ENCODE measurements at places on chromosomes 2 and 18.

DNA sequence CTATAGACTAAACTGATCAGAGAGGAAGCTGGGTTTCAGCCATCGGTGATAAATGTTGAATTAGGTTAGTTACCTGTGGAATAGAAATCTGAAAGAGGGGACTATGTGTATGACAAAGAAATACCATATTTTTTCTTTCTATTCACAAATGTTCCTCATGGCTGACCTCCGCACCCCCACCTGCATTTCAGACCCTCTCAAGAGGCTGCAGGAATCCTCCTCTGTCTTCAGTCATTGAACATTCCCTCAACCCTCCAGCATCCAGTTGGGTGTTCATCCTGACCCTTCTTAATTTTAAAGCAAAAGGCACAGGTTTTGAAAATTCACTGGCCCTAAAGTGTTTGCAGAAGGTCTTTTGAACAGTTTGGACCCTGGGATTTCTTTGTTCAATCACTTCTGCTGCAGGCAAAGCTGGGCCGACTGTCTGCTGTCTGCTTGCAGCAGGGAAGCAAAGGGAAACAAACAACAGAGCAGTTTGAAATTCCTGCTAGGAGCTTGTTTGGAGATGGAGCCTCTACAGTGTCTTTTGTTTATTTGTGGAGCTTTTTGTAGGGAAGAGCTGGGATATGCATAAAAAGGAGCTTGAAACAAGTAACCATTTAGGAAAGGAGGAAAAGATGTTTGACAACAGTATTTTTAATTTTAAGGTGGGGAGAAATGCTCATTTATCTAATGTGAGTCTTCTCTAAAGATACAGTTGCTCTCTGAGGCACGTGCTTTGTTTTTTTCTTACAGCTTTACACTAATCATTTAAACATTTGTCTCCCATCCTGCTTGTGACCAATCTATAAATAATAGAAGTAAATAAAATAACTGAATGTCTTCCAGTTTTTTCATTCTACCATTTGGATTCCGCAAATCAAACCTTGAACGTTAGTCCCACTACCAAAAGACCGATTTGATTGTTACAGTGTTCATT is 213.3 kb upstream of the MMADHC start:
- no peak for DNase-seq

DNA sequence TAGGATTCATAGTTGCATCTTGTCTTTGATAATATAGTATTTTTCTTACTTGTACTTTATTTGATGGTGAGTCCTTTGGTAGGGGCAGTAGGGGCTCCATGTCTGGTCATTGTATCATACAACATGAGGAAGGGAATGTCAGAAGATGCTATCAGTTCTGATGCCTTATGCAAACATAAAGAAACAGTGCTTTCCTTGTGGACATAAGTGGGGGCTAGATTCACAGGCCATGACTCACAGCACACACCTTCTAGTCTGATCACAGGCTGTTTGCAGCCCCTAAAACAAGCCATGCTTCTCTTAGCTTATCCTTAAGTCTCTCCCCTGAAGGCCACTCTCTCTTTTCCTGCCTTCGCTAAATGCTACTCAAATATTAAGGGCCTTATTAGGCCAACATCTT is 10.7 kb upstream of the SLC14A1 start:
- DNase-seq: no peak

DNA sequence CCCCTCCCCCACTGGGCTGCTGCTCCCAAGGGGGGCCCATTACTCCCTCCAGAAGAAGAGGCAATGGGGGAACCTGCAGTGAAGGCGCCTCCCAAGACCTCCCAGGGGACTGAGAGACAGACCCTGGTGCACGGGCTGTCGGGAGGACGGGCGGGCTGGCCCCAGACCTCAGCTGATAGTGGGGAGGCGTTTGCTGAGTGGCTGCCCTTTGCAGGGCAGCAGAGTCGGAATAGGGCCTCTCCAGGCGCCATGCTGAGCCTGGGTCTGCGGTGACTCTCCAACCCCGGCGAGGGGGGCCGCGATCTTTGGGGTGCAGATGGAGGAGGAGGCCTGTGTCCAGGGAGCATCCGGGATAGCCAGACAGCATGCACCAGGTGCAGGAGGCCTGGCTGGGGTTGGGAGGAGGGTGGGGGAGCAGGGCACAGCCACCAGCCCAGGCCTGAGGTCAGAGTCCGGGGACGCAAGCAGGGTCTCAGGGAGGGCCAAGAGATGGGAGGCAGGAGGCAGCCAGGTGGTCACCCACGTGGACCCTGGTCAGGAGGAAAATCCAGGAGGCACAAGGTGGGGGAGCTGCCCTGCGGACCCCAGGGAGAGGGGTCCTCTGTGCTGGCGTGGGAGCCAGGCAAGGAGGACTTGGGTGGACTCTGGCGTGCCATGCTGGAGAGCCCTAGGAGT is 11.0 kb downstream of the CROCC2 start:
- no peak for DNase-seq

DNA sequence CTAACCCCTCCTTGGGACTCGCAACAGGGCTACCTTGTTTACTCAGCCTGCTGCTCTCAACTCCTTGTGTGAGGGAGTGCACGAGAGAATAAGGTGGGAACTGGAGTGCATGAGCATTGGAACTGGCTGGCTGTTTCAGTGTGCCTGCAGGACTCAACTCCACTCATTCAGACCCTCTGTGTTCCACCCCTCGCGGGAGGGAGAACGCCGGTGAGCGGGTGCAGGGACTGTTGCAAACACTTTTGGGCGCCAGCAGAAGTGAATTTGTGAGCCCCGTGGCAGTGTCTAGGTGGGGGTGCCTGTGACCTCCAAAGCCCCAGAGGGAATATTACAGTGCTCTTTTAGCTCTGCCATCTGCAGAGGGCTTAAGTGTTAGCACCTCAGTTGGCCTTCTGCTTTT is 1978.3 kb upstream of the PIK3C3 start:
- no peak for DNase-seq

GRCh38 chr2:66555091-66555490 is 120.2 kb downstream of the MEIS1 start:
- no peak for DNase-seq
